ENCODE measurements at places on chromosomes 5 and 9.

- no peak for DNase-seq
These were observed 5.6 kb upstream of the ABLIM3 start for GRCh38 chr5:149135536-149136201.

GRCh38 chr5:170484459-170484831 is 19.4 kb upstream of the KCNIP1 start:
- no peak for DNase-seq

DNA sequence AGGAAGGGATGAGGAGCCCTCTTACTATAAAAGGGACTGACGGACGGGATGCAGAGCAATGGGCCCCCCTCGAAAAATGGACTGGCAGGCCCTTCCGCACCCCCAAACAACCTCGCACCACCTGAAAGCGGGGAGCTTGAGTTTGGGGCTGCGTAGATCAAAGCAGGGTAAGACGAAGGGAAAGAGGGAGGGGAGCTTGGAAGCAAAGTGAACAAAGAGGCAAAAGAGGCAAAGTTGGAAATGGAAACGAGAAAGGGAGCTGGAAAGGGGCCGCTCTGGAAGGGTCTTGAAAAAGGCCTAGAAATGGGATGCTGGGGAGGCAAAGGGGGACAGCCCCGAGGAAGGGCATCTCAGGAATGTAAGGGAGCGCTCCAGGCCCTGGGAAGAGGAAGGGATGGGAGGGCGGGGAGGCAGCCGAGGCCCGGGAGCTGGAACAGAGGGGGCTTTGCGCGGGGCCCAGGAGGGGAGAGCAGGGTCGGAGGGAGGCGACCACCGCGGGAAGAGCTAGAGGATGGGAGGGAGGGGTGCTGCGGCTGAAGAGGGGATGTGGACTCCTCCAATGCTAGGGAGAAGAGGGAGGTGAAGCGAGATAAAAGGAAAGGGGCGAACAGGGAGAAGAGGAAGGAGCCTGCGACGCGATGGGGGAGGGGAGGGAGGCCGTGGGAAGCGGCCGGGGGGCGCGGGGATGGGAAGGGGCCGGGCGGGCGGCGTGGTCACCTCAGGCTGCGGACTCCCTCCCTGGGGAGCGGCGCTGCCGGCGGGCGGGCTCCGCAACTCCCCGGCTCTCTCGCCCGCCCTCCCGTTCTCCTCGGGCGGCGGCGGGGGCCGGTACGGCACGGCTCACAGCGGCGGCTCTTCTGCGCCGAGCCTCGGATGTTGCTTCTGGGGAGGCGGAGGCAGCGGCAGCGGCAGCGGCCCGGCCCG is 577 bp downstream of the RNF145 start:
- peak; percentile 42 for DNase-seq

- DNase-seq: peak; percentile 43
These were observed 6.3 kb upstream of the TRMT10B start for GRCh38 chr9:37747271-37747753.

GRCh38 chr5:139878093-139878492 is 82.5 kb downstream of the PSD2 start:
- no peak for DNase-seq

GRCh38 chr9:97124256-97124655 is 85.3 kb upstream of the CTSV start:
- DNase-seq: no peak

DNA sequence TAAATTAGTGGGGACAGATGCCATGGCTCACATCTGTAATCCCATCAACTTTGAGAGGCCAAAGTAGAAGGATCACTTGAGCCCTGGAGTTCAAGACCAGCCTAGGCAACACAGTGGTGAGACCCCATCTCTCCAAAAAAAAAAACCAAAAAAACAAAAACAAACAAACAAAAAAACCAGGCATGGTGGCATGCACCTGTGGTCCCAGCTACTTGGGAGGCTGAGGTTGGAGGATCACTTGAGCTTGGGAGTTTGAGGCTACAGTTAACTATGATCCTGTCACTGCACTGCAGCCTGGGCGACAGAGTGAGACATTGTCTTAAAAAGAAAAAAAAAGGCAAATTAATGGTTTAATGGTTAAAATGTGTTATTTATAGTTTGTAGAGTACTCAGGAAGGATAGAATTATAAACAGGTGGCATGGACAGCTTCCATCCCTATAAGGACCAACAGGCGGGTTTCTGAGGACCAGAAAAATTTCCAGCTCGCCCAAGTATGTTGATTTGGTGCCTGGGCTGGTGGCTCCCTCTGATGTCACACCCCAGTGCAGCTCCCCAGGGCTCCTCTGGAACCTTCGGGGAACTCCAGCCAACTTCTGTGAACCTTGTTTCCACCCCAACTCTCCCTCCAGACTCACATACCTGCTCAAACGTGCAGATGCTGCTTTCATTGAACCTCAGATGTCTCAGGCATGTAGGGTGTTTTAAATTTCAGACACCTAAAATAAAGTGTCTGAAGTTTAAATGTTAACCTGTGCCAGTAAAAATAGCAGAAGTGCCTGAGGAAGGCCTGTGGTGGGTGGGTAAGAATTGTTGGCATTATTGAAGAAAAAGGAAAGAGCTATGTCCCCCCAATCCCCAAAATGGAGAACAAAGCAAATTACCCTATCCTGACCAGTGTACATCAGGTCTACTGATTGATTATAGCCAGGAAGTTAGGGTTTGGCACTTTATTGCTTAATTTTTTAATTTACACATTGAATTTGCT is 69.0 kb downstream of the TRIO start:
- DNase-seq: no peak

GRCh38 chr5:76175821-76176403 is 92.7 kb downstream of the SV2C start:
- no peak for DNase-seq

DNA sequence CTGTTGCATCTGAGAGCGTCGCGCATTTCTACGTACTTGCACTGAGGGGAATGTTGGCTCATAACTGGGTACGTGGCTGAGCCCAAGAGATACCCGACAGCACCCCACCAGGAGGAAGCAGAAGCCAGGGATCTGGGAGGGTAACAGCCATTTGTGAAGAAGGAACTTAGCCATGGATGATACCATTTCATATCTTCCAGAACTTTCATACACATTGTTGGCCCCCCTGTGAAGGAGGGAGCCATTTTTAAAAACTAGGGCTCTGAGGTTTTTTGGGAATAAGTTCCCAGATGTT is 101.4 kb upstream of the SLC44A1 start:
- no peak for DNase-seq

GRCh38 chr9:105385381-105385985 is 62.4 kb upstream of the FSD1L start:
- no peak for DNase-seq

GRCh38 chr9:28563291-28563934 is 990.1 kb upstream of the C9orf72 start:
- DNase-seq: no peak

- no peak for DNase-seq
These were observed 321.9 kb downstream of the GADD45G start for GRCh38 chr9:89926691-89927220.

DNA sequence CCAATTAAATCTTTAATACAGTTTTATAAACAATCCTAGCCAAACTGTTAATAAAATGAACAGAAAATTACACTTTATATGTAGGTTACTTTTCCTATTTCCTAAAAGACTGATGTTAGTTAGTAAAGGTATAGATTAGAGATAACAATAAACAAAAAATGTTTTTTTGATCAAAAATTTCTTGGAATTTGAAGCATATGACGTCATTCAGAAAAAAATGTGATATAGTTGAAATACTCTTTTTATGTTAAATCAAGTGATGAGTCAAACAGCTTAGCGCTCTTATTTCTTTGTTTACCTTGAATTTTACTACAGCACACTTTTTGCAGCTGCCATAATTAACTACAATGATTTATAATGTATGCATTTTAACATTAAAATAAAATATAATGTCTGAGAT is 195.8 kb downstream of the SLC12A2 start:
- DNase-seq: no peak

DNA sequence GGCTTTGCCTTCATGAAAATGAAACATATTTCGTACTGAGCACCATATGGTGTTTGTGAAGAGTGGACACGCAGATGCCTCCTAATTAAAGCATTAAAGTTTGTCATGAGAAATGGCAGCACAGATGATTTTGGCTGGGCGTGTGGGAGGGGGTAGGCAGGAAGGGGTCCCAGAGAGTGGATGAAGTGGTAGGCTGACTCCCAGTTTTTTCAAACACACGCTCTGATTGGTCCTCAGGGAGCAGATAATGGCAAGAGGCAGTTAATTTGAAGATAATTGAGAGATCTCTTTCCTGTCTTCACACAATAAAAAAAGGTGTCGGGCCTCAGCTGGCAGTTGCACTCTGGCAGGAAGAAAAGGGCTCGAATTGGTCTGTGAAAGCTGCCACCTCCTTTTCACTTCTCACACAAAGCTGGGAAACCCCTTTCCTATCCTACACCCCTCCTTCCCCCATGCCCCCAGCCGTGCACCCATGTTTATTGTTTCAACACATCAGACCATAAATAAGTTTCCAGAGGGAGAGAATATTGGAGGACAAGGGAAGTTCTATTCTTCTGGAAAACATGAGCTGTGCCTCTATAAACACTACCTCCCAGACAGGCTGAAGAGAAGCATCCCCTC is 429.6 kb downstream of the ARHGEF28 start:
- no peak for DNase-seq

- DNase-seq: no peak
These were observed 33.6 kb upstream of the FBP1 start for GRCh38 chr9:94672811-94673487.

GRCh38 chr9:18798508-18799290 is 234.3 kb downstream of the SAXO1 start:
- DNase-seq: no peak

- no peak for DNase-seq
These were observed 43.0 kb downstream of the CYFIP2 start for GRCh38 chr5:157308836-157309465.

- DNase-seq: no peak
These were observed 2.0 kb upstream of the ZNF462 start for GRCh38 chr9:106860721-106861639.

DNA sequence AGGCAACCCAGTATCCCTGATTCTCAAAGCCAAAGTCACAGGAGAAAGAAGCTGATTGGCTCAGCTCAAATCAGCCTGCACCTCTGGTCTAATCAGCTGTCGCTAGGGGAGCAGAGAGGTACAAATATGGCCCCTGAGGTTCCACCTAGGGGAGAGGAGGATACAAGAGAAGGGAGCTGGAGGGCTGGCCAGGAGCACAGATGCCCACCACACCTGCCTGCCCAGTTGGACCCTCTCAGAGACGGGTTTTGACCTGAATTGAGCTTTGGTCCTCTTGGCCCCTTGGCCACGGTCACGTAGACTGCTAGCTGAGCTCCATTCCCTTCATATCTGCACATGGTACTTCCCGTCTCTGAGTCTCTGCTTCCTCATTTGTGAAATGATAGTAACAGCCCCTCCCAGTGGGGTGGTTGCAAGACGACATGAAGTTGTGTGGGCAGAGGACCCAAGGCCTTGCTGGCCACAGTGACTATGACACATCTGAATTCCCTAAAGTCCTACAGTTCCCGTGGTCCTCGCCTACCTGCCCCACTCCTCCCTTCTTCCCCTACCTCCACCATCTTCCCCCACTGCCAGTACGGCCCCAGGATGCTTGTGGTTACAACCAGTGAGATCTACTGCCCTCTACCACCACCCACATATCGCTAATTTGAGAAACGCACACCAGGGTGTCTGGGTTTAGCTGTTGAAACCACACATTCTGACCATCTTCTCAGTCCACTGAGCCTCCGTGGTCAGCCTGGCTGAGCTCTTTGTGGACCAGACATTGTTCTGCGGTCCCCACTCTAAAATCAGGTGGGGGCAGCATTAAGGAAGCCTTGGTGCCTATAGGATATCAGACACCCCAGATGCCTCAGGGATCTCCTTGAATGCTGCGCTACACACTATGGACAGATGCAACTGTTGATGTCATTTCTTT is 60.3 kb upstream of the NEK6 start:
- DNase-seq: no peak

DNA sequence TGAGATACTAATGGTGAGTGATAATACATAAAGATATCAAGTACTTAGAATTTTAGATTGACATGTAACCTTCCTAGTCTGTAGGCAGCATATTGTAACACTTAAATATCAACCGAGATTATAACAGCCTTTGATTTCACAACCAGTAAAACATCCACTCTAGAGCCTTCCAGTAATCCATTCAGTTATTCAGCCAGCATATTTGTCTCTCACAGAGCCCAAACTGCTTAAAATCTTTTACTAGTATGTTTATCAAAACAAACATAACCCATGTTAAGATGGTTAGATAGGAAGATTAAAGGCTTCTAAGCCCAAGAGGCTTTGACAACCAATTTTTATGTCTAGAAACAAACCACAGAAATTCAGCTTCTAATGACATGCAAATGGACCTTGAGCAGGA is 177.9 kb upstream of the FST start:
- DNase-seq: no peak

DNA sequence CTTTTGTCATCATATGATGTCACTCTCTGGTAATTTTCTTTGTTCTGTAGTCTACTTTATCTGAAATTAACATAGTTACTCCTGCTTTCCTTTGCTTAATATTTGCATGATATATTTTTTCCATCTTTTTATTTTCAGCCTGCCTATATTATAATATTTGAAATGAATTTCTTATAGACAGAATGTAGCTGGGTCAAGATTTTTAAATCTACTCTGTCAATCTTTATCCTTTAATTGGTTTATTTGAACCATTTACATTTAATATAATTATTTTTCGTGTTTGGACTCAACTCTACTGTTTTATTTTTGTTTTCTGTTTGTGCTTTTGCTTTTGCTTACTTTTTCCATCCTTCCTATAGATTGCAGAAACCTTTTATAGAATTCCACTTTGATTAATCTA is 118.0 kb downstream of the FOXD1 start:
- no peak for DNase-seq

- no peak for DNase-seq
These were observed 4.1 kb upstream of the MYMK start for GRCh38 chr9:133528876-133529241.

DNA sequence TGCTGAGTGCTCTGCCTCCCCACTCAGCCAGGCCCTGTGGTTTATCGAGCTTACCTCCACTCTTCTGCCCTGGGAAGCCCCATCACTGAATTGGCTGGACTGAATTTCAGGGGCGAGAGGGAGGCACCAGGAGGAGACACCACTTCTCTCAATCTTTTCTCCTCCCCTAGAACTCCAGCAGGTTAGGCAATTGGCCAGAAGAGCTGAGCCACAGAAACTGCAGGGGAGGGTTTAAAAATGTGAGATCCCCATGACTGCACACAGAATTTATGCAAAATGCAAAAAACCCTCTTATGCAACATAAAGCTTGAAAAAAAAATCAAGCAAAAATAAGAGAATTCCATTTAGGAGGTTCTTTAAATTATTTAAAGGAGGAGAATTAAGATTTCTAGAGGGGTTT is 29.9 kb downstream of the TUT7 start:
- no peak for DNase-seq

GRCh38 chr9:38179965-38180364 is 110.9 kb upstream of the SHB start:
- no peak for DNase-seq
